ENCODE measurements at places on chromosomes 2 and 18.

DNA sequence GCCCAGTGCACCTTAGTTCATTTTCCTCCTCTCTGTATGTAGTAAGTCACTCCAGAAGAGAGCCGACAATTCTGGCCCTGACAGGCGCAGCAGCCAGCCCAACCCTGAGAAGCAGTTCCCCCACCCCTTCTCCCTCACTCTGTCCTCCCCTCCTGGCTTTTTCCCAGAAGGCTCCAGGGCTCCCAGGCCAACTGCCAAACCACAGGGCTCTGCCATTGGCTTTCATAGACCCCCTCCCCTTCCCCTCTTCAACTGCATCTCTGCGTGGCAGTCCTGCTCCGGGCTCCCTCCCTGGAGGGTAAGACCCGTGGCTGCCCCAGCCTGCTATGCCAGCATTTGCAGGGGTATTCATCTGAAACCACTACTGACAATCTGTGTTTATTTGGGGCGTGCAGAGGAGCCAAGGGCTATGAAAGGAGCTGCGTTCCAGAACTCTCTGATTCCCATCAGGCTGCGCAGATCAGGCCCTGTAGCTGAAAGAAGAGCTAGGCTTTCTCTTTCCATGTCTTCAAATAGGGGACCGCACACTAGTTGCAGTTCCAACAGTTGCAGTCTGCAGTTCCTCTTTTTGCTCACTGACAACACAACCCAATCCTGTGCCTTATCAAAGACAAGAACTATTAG, 388.6 kb upstream of the TNP1 start:
- DNase-seq, result no peak

DNA sequence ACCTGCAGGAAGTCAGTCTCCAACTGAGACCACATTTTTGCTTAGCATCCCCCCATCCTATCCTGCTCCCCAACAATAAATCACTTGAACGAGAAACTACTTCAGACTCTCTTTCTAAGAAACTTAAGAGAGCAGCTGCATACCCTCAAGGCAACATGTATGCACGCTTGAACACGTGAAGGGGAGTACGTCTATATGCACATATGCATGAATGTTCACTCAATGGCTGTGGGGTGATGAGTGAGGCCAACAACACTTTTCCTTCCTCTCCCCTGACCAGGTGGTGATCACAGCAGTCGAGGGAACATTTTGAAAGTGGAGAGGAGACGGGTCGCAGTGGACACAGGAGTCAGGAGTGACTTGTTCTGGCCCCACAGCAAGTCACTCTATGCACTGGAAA, 79.8 kb upstream of the LPIN2 start:
- DNase-seq, result no peak

DNA sequence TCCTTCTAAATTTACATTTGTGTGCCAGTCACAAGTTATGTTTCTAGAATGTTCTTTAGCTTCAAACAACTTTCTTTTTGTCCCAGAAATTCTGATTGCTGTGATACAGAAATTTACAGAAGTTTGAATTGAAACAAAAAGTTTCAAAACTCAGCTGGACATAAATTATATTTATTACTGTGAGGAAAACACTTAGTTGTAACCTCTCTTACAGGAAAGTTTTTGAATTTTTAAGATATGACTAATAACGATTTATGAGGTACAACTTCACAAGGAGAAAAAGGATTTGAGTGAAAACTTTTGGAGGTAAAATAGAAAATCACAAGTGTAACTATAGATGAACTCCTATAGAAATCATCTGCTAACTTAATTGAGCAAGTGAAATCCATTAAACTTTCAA, 205.3 kb downstream of the TMEM247 start:
- no peak for DNase-seq

- DNase-seq, result no peak
Measured at GRCh38 chr2:39468579-39469451, 31.7 kb upstream of the MAP4K3 start.

DNA sequence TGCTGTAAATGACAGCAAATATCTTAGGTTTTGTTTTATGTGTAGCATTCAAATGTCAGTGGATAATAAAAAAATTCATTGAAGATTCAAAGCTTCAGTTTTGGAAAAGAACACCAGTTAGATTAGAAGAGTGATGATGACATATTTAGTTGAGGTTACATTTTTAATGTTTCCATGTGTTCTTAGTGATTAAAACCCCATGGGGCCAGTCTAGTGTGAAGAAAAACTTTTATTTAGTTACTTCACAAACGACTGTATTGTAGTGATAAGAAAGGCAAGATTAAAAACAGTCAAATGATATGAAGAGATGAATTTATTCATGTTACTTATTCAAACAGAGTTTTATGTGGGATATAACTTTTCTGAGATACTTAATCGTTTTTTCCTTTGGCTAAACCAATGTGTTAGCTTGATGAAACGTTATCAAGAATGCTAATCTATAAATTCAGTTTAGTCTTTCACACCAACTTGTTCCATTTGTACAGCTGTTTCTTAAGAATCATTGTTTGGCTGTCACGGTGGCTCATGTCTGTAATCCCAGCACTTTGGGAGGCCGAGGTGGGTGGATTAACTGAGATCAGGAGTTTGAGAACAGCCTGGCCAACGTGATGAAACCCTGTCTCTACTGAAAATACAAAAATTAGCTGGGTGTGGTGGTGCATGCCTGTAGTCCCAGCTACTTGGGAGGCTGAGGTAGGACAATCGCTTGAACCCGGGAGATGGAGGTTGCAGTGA, 11.6 kb downstream of the BMPR2 start:
- DNase-seq, result no peak

DNA sequence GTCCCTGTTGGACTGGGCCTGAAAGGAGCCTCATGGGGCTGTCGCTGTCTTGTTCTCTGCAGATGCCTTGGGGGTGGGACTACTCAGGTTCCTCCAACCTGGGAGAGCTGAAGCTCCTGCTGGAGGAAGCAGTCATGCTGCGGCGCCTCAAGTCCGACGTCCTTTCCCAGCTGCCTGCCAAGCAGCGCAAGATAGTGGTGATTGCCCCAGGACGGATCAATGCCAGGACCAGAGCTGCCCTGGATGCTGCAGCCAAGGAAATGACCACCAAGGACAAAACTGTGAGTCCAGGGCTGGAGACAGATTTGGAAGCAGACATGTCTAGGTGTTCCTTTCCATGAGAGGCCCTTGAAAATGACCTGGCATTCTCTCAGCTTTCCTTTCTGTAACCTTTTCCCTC, 38.5 kb downstream of the SMARCAL1 start:
- DNase-seq, result no peak

- no peak for DNase-seq
Measured at GRCh38 chr2:104866122-104866864, 12.4 kb downstream of the POU3F3 start.

GRCh38 chr2:230411570-230412370, 4.2 kb upstream of the SP100 start:
- peak; percentile 65 for DNase-seq

DNA sequence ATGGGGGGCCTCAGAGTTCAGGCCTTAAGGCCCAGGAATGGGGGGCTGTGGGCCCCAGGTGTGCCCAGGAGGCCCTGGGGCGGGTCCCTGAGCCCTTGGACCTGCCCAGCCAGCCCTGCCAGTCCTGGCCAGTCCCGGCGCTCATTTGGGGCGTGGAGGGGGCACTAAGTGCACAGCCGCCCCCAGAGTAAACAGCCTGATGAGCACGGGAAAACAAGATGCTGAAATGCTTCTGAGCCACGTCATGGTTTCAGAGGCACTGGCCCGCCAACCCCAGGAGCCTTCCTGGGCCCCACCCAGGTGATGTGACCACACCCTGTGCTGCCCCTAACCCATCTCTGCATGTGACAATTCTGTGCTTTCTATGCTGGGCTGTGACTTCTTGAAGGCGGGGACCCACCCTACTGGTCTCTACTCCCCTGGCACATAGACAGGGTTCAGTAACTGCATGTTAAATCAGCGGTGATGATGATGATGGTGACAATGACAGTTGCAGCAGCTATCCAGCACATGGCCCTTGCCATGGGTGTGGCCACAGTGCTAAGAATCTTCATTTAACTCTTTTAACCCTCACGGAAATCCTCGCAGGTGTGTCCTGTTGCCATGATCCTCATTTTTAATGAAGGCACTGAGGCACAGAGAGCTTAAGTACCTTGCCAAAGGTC, 28.1 kb upstream of the ASPRV1 start:
- DNase-seq, result no peak

DNA sequence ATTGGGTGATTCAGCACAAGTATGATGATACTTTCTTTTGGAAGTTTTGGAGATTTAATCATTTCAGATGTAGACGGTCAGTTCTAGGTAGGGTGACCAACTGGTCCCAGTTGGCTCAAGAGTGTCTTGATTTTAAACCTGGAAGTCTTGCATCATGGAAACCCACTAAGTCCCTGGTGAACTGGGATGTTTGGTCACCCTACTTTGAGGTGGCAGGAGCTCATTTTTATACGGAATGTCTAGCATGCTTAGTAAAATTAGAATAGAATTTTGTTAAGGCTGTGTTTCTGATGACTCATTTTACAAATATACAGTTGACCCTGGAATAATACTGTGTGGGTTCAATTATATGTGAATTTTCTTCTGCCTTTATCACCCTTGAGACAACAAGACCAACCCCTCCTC, 61.5 kb upstream of the DOCK10 start:
- DNase-seq, result no peak

DNA sequence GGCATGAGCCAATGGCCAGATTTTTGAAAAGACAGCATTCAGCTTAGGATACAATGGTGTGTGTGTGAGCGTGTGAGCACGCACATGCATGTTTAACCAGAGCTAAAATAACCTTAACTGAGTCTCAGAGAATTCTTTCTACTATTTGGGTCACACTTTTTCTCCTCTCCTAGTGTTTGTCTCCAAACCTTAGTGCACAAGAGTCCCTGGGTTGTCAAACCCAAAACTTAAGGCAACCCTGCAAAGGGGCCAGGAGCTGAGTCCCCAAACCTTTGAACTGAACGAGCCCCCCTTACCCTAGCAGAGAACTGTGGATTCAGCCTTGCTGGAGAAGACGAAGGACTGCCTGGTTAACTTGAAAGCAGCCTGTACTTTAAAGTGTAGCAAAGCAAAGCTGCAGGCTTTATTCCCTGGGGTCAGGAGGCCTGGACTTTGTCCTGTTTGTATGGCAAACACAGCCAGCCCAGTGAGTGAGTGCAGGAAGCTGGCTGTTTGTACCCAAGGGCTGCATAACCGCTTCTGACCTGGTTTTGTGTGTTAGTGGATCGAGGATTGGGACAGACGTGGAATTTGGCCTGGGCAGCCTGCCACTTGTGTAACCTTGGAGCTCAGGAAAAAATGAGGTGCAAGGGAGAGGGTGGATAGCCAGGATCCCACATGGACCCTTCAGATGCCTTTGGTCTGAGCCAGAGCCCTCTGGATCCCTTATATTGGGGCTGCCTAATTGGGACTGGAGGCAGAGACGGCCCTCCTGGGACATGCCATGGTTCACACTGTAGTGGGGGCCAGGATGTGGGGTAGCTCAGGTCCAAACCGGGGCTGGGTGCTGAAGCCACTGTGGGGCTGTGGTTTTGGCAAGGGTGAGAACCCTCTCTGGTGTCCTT, 6.4 kb upstream of the PSMD1 start:
- no peak for DNase-seq

- no peak for DNase-seq
Measured at GRCh38 chr18:44181951-44182747, 498.5 kb upstream of the SETBP1 start.

- no peak for DNase-seq
Measured at GRCh38 chr2:46690825-46691224, 211.5 kb downstream of the TMEM247 start.

DNA sequence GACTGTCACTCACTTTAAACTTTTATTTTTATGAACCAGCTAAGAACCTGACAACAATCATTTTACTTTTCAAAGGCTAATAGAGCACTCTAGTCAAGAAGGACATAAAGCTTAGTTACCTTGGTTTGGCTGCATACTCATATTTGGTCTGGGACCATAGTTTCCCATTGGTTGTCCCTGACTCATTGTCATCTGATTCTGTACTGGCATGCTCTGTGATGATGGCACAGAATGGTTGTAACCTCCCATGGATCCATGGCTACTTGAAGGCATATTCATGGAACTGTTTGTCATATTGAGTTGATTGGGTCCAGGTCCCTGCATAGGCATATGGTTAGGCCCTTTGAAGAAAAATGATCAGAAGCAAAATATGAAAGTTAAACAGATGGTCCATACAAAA, 37.9 kb downstream of the SS18 start:
- DNase-seq, result no peak

DNA sequence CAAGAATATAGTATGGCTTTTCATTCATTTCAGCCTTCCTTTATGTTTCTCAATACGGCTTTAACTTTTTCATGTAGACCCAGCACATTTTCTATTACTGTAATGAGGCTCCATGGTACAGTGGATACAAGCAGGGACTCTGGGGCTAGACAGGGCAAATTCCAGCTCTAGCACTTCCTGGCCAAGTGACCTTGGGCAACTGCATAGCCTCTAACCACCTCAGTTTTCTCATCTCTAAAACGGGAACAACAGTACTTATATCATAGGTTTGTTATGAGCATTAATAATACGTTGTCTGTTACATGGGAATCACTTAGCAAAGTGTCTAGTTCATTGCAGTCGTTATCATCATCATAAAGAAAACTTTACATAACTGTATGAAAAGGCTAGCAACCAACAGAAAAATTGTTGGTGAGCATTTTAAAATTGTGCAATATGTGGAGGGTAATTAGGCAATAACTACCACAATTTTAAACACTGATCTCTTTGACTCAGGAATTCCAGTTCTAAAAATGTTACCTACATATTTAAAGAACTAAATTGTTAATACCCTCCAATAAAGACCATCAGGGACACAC, 13.7 kb upstream of the RMDN2 start:
- DNase-seq, result no peak

DNA sequence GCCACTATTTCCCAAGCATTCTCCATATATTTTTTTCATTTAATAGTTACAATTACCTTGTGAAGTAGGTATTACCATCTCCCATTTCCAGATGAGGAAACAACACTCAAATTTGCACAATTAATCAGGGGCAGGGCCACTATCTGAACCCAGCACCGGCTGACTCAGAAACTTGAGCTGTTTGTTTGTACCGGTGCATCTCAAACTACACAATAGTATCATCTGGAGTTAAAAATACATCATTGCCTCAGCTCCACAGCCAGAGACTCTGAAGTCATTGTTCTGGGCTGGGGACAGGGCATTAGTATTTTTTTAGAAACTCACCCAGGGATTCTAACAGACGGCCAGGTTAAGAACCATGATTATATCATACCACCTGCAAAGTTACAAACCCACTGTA, 55.9 kb downstream of the CDCA7 start:
- DNase-seq, result no peak

GRCh38 chr2:160289126-160289525, 89.1 kb upstream of the ITGB6 start:
- no peak for DNase-seq

- DNase-seq, result no peak
Measured at GRCh38 chr2:31199206-31199605, 18.1 kb downstream of the CAPN14 start.

DNA sequence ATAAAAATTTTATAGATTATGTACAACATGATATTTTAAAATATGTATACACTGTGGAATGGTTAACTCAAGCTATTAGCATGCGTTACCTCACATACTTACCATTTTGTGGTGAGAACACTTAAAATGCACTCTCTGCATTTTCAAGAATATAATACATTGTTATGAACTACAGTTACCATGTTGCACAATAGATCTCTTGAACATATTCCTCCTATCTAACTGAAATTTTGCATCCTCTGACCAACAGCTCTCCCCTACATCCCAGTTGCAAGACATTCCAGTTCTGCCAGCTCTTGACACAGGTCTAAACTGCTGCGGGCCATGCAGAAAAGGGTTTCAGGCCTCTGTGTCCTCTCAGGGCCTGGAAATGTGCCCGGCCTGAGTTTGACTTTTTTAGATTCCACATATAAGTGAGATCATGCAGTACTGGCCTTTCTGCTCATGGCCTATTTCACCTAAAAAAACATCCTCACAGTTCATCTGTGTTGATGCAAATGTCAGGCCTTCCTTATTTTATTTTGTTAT, 113.7 kb downstream of the CDCA7 start:
- no peak for DNase-seq

All from CD4-positive, alpha-beta T cell treated with Interleukin-2 at 100 ng/mL for 4 hours (primary cell).